ENCODE measurements at places on chromosomes 4 and X. TPM values are rescaled to one million over a fixed set of nuclear protein-coding genes. Genes with fewer than 3 reads are reported as not detected.

DMP1 gene
- total RNA-seq, result not detected

PABPC1L2B gene
- total RNA-seq, result not detected

MXRA5 gene
- total RNA-seq, result not detected

DCAF12L2 gene
- total RNA-seq, result not detected

UGT2A1 gene
- not detected for total RNA-seq

BANK1 gene
- total RNA-seq, result not detected

SETD7 gene
- 19.6 TPM for total RNA-seq

CYP4V2 gene
- 8.7 TPM for total RNA-seq

MAN2B2 gene
- total RNA-seq, result 14.9 TPM

GPC4 gene
- total RNA-seq, result 0.05 TPM

SPANXA2 gene
- not detected for total RNA-seq

TMEM156 gene
- total RNA-seq, result 25.9 TPM
